Right lung (tissue), 10 donors: ENCODE measurements at places on chromosomes 5 and 9. TPM values are rescaled to one million over a fixed set of nuclear protein-coding genes. Genes with fewer than 3 reads are reported as not detected.

GRCh38 chr5:58264276-58264675, 195.6 kb downstream of the PLK2 start:
- DNase-seq, result no peak

DNA sequence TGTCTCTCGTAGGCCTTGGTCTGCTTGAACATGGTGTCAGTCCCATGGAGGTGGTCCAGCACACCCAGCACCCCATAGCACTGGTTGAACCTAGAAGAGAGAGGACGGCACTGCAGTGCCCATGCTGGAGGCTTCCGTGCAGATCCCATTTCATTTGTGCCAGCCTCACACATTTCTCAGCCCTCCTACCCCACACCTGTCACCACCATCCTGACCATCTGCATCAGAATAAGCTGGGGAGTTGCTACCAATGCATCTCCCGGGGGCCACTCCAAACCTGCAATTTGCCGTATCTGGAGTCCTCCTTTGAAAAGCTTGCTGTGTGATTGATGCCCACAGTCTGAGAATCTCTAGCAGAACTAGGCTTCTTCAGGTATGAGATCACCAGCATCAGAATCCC, 30.0 kb downstream of the FAXDC2 start:
- no peak for DNase-seq

DNA sequence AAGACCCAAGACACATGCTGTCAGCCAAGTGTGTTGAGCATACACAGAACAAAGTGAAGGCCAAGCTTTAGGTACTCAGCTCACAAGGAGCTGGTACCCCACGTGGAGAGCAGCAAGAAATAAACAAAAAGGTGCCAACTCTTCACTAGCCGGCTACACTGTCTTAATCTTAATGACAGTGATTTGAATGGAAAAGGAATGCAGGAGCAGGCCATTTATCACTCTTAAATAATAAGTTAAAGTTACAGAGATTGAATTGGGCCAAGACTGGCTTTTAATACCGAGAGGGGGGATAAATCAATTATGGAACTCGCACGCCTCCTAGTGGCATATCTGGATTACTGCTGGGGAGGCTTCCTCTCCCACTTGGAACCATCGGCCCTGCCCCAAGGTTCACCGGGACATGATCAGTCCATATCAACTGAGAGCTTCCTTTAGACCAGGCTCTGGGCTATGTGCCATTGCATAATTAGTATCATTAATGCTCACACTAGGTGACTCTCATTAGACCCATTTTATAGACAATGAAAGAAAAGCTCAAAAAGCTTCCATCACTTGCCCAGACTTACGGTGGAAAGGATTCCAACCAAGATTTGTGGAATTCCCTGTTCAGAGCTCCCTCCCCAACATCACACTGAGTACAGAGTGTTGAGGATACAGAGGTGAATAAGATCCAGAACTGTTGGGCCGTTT, 94.0 kb downstream of the ACTL7B start:
- DNase-seq, result peak; percentile 46

DNA sequence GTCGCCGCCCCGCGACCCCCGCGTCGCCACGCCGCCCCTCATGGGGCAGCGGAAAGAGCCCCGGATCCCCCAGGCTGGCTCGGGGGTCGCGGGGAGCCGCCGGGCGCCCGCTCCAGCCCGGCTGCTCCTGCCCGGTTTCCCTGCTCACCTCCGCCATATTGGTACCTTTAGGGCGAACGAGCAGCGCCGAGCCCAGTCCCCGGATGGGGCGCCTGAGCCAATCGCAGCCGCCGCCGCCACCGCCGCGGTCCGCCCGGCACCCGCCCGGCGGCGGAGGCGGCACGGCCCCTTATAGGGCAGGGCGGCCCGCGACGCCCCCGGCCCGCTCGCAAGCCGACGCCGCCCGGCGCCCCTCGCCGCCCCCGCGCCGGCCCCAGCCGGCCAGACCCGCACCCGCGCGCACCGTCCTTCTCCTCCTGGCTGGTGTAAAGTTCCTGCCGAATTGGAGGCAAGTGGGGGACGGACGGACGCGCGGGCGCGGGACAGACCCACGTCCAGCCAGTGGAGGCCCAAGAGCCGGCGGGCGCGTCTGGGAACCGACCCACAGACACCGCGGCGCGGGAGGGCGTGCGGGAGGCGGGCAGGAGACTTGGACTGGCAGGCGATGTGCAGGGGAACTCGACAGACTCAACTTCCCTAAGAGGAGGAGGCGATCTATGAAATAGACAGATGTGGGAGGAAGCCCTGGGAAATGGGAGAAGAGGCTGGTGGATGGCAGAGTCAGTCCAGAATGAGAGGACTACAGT, at the start of gene MIER3:
TSS of gene MIER3 (minus strand) at position 178 of the 746 bp plus-strand sequence. CDS start at position 157, 21 bp downstream.
- peak; percentile 64 for DNase-seq

GRCh38 chr9:119959846-119960545, 590.8 kb upstream of the BRINP1 start:
- DNase-seq, result no peak

- DNase-seq, result no peak
Observed at GRCh38 chr9:86977205-86977835, 30.0 kb upstream of the GAS1 start.

DNA sequence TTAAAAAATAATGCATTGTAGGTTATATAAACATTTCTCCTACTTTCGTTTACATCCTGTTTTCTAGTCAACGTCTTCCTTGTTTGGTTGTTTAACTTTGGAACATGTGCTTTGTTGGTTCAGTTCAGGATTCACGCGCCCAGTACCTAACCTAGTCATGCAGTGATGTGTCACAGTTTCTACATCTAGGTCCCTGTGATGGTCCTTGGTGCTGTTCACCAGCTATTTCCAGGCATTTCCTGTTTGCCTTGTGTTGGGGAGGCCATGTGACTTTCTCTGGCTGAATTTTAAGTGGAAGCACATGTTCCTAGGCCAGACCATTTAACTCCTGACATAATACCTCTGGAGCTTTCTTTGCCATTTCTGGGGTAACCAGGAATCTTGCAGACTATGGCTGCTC, 292.3 kb downstream of the SMARCA2 start:
- no peak for DNase-seq

GRCh38 chr5:148880197-148880596, 53.8 kb downstream of the ADRB2 start:
- no peak for DNase-seq

DNA sequence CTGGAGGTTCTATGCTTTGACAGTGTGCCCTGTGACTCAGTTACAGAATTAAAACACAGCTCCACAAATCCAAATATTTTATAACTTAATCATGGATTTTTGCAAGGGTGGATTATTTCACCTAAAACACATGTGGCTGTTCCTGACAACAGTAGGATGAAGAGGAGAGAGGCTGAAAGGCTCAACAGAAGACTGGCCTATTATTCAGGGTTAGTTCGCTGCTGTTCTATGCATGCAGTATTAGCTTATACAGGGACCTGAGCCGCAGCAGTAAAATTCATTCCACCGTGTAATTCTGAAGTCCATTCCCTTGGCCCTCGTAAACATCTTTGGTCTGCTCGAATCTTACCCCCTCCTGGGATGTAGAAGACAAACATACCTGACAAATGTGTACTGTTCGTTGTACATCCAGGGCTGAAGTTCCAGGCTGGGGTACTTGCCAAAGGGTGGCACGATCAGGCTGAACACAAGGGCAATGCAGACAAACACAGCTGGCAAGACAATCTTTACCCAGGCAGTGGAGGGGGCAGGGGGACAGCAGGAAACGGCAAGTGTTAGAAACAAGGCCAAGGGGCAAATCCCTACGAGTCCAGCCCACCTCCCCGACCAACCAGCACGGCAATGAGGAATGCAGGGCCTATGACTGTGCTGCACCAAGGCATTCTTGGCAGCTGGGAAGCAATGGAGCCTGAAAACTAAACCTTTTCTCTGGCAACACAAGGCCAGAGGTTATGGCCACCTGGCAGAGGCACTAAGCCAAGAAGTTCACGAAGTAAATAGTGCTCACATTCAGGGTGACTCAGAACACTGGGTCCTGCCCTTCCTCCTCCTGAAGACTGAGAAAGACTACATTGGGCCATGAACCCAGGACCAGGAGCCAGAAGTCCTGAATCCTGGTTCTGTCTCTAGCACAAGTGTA, 46.8 kb downstream of the NIPSNAP3B start:
- DNase-seq, result no peak

- DNase-seq, result no peak
Observed at GRCh38 chr9:98168153-98168780, 24.2 kb downstream of the CORO2A start.

DNA sequence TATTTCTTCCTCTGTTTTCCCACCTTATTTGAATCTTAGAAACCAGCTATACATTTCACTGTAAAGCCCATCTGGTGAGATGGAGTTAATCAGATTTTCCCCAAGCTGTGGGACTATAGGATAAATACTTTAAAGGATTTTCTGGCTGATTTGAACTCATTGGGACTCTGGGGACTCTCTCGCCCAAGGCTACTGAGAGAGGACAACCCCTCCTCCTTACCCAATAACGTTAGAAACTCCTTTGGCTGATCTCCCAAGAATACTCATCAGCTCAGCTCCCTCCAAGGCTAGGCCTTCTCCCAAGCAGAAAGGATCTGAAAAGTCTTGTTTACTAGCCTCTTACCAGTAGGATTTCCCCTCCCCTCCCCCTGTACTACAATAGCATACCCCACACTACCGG, 1.5 kb upstream of the GLRA1 start:
- DNase-seq, result no peak

- DNase-seq, result peak; percentile 13
Observed at GRCh38 chr5:64939772-64940510, 171.2 kb downstream of the CWC27 start.

- no peak for DNase-seq
Observed at GRCh38 chr9:72203205-72203803, 54.1 kb downstream of the GDA start.

DNA sequence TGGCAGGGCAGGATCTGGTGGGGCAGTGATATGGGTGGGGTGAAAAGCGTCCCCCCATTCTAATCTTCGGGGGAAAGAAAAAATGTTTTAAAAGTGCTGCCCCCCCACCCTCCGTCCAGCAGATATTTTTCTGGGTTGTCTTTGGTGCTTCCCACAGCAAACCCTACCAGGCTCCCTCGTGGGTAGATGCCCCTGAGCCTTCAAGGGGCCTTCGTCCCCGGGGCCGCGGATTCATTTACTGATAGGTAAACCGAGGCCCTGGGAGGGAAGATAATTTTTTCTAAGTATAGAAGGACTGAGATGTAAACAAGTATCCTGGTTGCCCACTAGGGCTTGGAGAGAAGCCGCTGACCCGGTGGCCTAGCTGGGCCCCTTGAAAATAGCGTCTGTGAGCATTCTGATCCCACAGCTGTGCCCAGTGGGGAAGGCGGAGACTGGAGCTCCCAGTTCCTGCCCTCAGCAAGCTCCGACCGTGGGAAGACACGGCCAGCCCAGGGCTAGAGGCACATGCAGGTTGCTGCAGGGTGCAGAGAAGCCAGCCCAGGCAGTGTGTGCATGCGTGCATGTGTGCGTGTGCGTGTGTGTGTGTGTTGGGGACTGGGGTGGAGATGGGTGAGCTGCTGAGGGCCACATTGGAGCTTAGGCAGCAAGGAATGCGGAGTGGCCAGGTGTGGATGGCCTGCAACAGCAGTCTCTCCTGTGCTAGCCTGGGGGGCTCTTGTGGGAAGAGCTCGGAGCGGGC, 6.0 kb upstream of the RXRA start:
- no peak for DNase-seq

GRCh38 chr9:14270358-14271092, 43.4 kb downstream of the NFIB start:
- DNase-seq, result no peak

GRCh38 chr5:97067296-97067850, 75.0 kb downstream of the LIX1 start:
- no peak for DNase-seq

- DNase-seq, result no peak
Observed at GRCh38 chr9:12695474-12695873, 2.3 kb downstream of the TYRP1 start.

DNA sequence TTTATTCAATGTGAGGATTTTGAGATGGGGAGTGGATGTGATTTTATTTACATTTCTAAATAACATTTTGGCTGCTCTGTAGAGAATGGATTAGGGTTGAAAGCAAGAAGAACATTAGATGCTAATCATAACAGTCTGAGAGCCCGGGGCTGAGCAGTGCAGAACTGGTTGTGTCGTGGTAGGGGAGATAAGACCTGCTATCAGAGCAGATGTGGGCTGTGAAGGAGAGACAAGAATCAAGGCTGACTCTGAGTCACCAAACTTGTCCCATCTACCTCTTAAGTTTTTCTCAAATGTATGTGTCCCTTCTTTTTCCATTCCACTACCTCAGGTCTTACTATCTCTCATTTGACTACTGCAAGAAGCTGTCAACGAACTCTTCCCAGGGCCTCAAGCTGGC, 35.4 kb upstream of the SLC28A3 start:
- no peak for DNase-seq

DNA sequence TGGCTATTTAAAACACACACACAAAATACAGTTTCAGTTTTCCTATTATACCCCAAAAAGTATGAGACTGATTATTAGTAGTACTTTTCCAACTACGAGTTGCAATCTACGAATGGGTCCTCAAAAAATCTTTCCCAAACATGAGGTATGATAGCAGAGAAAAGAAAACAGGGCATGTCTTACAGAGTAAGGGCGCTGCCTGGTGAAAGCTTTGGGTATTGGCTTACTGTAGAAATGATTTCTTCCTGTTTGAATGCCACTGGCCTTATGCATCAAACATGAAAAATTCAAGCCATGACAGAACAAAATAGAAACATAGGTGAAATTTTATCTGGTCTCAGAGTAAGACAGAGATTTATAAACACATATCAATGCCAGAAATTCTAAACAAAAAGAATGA, 448.0 kb downstream of the SPOCK1 start:
- DNase-seq, result no peak

GRCh38 chr5:59301727-59302126, 591.8 kb downstream of the PDE4D start:
- no peak for DNase-seq

- no peak for DNase-seq
Observed at GRCh38 chr9:115262952-115263351, 145.0 kb upstream of the TNC start.

DNA sequence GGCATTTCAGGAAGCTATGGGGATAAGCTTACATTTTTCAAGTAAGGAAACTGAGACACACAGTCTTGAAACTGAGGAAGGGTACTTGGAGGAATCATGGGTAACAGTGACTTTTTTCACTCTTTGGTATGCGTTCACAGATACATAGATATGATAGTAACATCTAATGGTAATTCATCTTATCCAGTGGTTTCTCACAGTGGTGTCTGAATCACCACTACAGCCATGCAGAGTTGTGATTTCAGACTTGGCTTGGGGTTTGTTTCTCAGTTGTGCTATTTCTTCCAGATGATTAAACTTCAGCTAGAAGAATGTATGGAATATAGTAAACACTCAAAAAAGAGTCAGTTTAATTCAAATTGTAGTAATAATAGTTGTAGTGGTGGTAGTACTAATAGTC, 239.1 kb upstream of the NUDT12 start:
- no peak for DNase-seq

- DNase-seq, result no peak
Observed at GRCh38 chr9:87309236-87309635, 188.4 kb upstream of the DAPK1 start.

- no peak for DNase-seq
Observed at GRCh38 chr5:7808998-7809397, 41.9 kb downstream of the CFAP90 start.

- DNase-seq, result no peak
Observed at GRCh38 chr9:7097785-7098752, 340.3 kb downstream of the KDM4C start.

GRCh38 chr5:19519448-19519847, 468.6 kb downstream of the CDH18 start:
- DNase-seq, result no peak

The HCN1 gene
- polyA plus RNA-seq, result 0.04 TPM

The SPOCK1 gene
- 0.55 TPM for polyA plus RNA-seq

The LCN9 gene
- polyA plus RNA-seq, result not detected

The ANKRD18B gene
- polyA plus RNA-seq, result 0.42 TPM

The NOL8 gene
- polyA plus RNA-seq, result 40.5 TPM

The PSMD5 gene
- 47.0 TPM for polyA plus RNA-seq

The WDR31 gene
- polyA plus RNA-seq, result 6.8 TPM

The ANXA6 gene
- 283 TPM for polyA plus RNA-seq

The GDF9 gene
- 1.7 TPM for polyA plus RNA-seq

The PFN3 gene
- polyA plus RNA-seq, result not detected
